ENCODE measurements at places on chromosomes 3 and 15.

- no peak for DNase-seq
Observed at GRCh38 chr3:128603811-128604775, 46.5 kb downstream of the RPN1 start.

DNA sequence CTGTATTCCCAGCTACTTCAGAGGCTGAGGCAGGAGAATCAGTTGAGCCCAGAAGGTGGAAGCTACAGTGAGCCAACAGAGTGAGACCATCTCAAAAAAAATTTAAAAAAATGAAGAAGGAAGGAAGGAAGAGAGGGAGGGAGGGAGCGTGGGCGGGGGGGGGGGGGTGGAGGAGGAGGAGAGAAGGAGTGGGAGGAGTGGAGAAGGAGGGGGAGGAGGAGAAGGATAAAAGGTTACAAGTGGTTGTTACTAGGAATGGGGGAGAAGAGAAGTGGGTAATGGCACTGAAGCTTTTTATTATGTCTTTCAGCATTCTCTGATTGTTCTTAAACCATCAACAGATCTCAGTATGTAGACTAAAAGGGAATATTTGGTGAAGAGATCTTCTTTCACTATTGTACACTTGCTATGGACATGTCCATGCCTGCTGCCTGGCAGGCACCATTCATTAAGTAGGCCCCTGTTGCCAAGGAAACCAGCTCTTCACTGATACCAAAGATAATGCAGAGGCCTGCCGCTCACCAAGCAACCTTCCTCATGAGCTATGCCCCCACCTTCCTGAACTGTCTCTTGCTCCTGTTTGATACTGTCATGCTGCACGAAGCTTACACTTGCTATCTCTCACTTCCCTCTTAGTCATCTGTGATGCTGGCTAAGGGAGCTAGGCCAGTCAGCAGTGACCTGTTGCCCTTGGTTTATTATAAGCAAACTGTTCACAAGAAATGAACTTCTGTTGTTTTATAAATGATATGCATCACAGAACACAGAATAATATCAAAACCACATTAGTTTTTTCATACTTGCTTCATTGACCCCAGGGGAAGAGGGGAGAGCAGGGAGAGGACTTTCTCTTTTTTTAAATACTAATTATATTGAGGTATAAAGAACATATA lies 23.1 kb downstream of the EPM2AIP1 start:
- peak; percentile 79 for DNase-seq

- no peak for DNase-seq
Observed at GRCh38 chr3:43221076-43221475, 65.3 kb upstream of the SNRK start.

GRCh38 chr3:169509780-169510692 lies 153.5 kb downstream of the MECOM start:
- peak; percentile 43 for DNase-seq

DNA sequence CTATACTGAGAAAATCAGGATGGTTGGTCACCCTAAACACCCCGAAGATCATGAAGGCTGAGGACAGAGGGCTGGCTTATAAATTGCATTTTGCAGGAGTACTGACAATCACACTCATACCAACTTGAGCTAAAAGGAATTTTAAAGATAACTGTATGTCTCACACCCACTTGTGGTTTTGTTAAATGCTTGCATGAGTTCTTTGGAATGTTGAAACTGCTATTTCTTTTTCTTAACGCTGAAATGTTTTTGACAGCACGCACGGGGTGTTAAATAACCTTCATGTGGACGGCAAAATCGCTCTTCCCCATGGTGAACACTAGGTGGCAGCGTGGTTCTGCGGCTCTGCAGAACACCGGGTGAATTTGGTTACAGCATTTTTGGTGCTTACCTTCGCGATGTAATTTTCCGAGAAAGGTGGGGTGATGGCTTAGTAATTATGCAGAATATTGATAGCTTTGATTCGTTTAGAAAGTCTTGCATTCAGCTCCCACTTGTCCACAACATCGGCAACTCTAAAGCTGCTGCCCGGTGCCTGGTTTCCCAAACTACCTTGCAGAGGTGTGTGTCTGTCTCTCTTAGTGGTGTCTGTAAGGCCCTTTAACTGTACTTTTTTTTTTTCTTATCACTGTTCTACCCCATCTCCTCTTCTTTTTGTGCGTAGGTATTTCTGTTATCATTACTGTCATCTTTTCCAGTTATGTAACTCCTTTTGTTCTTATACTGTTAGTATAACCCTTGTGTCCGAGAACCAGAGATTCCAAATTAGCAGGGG lies 51.7 kb downstream of the ARNT2 start:
- peak; percentile 61 for DNase-seq

DNA sequence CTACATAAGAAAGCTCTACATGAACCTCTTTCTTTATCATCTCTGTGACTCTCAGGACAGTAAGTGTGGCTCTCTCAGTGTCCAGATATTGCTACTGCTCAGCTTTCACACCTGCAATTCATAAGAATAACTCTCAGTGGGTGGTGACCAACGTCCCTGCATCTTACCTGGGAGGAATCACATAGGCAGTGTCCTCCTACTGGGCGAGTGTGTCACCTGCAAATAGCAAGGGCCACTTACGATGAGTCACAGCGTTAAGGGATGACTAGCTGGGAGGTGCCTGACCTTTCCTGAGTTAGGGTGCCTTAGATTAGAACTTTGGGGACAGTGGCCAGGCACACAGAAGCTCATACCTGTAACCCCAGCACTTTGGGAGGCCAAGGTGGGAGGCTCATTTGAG lies 90.8 kb upstream of the C3orf80 start:
- DNase-seq, result no peak

DNA sequence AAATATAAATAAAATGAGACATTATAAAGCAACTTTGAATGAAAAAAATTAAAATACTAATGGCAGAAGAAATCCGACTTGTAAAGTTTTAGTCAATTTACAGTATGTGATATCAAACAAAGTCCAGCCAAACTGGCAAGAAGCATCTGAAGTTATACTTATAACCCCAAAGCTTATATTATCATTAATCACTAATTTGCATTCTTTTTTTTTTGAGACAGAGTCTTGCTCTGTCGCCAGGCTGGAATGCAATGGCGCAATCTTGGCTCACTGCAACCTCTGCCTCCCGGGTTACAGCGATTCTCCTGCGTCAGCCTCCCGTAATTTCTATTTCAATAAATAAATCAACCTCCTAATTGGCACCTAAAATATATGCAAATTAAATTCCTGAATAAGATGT lies 80.1 kb downstream of the AQR start:
- no peak for DNase-seq

DNA sequence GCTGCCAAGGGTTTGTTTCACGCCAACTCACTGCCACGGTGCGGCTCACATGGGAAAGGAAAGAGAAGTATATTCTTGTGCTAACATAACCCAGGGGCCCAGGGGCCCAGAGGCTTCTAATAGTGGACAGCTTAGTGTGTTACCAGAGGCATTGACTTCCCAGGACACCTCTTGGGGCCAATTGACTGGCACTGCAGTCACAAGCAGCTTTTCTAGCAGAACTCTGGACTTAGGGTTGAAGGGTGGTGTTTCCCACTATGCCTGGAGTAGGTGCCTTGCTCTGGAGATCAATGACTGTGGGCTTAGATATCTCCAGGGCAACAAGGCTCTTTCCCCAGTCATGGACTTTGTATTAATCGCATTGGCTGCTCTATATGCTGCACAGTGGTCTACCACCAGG lies 172.7 kb upstream of the KBTBD8 start:
- DNase-seq, result no peak

- peak; percentile 90 for DNase-seq
Observed at GRCh38 chr3:18758047-18758704, 333.0 kb upstream of the SATB1 start.

DNA sequence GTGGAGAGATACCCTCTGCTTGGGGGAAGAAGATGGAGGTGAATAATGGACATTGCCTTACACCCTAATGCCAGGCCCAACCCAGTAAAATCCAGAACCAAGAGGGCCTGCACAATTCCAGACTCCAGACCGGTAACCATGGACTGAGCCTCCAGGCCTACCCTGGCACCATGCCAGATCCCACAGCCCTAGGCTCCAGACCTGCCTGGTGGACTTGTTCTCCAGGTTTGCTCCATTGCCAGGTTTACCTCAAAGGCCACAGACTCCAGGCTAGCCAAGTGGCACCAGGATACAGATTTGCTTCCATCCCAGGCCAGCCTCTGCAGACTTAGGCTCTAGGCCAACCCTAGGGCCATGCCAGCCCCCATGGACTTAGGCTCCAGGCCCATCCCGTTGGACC lies 14.0 kb downstream of the PLCH1 start:
- DNase-seq, result no peak

- DNase-seq, result no peak
Observed at GRCh38 chr3:134707908-134708597, 57.2 kb upstream of the KY start.

DNA sequence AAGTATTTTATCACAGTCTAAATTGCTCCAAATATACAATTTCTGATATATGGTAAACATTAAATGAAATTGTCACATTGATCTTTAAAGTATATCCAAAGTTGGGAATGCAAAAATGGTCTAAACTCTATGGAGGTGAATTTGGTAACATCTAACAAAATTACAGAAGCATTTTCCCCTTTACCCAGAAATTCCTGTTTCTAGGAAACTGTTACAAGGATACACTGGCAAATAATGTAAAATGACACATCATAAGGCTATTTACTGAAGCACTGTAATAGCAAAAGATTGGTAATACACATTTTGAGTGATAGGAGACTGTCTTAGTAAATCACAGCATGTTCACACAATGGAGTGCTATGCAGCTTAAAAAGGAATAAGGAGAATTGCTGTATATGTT lies 50.0 kb upstream of the SLCO2A1 start:
- no peak for DNase-seq

DNA sequence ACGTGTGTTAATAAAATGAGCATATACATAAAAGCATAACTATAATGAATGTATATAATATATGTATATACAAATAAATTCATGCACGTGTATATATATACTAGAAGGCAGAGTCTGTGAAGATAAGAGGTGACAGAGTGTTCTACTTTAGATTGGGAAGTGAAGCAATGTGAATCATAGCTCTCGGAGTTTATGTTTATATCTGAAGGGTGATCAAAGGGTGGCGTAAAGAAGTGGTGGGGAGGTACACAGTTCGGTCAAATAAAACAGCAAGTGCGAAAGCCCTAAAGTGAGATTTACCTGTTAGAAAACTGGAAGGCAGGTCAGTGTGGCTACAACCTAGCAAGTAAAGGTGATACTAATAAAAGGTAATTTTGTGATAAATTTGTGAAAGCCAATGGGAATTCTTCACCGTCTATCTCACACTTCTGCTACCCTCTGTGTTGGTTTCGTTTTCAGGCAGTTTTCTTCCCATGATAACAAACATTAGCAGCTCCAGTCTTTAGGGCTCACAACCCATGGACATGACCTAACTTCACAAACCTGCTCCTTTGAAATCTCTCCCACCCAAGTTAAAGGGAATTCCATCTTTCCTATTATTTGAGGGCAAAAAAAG lies 46.7 kb upstream of the BCHE start:
- DNase-seq, result no peak

DNA sequence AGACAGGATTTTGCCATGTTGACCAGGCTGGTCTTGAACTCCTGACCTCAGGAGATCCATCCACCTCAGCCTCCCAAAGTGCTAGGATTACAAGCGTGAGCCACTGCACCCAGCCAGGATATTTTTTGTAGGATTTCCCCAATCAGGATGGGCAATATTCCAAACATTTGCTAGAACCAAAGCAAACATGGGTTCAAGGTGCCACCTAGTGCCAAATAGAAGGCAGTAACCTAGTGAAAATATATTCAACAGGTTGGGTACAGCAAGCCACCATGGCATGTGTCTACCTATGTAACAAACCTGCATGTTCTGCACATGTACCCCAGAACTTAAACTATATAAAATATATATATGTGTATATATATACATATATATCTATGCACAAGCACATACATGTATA lies 185.9 kb upstream of the CADM2 start:
- DNase-seq, result no peak

DNA sequence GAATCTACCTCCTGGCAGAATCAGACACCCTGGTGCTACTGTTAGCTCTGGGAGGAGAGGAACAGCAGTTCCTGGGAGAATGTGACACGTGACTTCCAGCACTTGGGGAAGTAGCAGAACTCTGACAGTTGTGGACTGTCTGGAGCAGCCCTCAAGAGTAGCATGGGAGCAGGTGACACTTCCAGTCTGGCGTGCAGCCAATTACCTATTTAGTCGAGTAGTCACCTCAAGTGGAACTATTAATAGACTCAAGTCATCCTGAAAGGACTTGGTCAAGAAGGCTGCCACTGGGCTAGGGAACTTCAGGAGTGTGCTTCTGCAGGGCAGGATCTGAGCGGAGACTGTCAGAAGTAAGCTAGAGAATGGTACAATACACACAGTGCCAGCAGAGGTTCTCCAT lies 62.3 kb downstream of the MTHFS start:
- DNase-seq, result no peak

- DNase-seq, result no peak
Observed at GRCh38 chr3:140223197-140223596, 288.2 kb downstream of the CLSTN2 start.

DNA sequence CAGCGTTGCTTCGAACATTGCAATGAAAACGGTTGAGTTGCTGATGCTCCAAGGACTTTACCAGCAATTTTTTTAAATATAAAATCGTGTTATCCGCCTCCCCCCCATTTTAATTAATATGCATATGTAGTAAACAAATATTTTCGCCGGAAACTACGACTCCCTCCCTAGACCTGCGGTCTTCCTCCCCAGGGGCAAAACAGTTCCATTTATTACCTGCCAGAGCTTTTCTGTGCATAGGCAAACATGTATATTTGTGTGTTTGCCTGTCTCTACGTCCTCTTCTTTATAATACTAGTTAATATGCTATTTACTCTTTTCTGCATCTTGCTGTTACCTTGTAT lies 593 bp upstream of the RSL24D1 start:
- DNase-seq, result peak; percentile 56

- DNase-seq, result no peak
Observed at GRCh38 chr3:29240248-29240647, 40.6 kb upstream of the RBMS3 start.

- DNase-seq, result no peak
Observed at GRCh38 chr15:50119063-50120040, at the start of gene ATP8B4. TSS of gene ATP8B4 (minus strand) at chr15:50119233. CDS start at chr15:50106966, 12,267 bp downstream.

GRCh38 chr3:192827863-192828594 lies 89.6 kb downstream of the MB21D2 start:
- DNase-seq, result no peak
